ENCODE measurements at places on chromosomes 2 and 18.

DNA sequence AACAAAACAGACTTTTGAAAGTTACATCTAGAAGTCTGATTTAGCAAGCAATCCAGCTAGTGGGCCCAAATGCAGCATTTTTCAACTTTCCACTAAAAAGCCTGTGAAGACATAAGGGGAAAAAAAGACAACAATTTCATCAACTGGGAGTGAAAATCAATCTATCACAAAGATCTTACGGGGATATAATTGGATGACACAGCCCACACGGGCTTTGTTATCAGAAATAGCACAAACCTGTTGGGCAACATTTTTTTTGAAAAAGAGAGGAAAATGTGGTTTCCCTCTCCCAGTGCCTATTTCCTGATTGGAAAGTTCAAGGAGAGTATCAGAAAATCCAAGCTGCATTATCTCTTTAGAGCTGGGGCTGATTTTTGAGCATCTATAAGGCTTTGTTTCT lies 132.7 kb downstream of the EVA1A start:
- no peak for DNase-seq

DNA sequence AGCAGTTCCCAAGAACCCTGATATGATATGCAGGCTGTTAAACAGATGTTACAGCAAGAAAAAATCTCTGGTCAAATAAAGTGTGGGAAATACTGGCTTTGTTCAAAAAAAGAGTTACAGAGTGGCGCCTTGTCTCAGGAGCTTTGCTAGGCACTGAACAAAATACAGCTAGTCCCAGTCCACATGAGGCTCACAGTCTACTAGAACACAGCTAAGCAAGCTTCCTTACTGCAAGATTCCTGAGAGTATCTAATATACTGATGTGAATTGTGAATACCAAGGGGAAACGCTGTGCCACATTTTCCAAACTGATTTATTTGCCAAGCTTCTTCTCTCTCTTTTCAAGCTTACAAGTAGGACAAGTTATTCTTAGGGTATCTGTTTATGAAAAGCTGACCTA lies 188.8 kb upstream of the NABP1 start:
- no peak for DNase-seq

DNA sequence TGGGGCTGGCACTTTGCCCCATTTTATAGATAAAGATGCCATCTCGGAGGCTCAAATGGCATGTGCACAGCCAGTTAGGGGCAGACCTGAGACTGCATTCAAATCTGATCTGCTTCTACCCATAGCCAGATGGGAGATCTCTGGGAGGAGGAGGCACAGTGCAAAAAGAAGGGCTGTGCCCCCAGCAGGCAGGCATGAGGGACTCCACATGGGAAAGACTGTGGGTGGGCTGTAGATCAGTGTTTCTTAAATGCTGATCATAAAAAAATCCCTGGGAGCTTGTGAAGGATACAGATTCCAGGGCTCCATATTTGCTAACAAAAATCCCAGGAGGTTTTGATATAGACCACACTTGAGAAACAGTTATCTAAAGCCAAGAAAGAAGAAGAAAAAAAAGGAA lies 15.2 kb downstream of the PAX8 start:
- DNase-seq: no peak

DNA sequence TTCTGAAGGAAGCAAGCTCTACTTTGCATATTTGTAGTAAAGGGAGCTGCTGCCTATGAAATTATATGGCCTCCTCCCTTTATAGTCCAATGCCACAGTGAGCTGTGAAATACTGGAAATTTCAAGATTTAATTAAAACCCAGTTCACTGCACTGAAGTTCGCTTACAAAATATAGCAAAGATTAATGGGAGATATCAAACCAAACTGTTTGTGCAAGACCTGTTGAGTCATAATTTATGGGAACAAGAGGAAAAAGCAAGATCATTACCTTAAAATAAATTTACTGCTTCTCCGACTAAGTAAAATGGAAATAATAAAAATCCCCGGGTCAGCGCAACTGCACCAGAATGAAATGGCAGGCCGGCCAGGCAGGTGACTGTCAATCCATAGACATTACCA lies 215.5 kb upstream of the RAB6C start:
- DNase-seq: no peak

DNA sequence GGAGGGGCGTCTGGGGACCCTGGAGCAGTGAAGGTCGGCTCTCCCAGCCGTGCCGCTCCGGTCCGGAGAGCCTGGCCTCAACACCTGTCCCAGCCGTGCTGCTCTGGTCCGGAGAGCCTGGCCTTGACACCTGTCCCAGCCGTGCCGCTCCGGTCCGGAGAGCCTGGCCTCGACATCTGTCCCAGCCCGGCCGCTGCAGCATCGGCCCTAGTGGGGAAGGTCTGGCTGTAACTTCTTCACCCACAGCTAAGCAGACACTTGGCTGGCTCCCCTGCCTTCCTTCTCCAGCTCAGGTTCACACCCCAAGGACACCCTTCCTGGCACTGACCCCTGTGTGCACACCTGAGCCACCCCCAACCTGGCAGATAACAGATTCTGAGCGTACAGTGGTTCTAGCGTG lies 4.6 kb downstream of the KCNG2 start:
- no peak for DNase-seq

DNA sequence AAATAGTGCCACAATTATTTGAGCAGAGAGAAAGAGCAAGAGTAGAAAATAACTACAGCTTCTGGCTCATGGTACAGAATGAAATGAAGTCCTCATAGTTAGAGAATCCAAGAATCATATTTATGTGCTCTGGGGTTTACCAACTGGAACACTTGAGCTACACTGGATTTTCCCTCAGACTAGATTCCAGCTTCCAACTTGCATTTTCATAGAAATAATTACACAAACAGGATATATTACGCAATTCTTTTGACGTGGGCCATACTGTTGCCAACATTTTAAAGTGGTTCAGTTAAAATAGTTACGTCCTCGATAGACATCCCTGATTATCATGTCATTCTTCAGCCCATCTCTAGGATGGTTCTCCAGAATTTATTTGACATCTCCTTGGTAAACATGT lies 129.2 kb downstream of the ETAA1 start:
- peak; percentile 15 for DNase-seq

DNA sequence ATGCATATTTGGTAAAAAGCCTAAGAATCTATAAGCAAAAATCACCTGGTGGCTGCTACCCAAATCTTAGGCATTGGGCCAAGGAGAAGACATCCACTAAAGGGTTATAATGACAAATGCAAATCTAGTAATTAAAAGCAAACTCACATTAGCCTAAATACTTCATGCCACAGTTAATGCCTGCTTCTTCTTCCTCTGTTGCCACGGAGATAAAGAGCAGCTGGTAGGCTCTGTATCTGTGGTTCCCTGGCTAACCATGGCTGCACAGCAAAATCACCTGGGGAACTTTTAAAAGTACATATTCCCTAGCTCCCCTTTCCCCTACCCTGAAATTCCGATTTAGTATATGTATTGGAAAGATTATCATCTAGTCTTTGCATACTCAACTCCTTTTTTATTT lies 114.3 kb downstream of the LNPK start:
- no peak for DNase-seq

DNA sequence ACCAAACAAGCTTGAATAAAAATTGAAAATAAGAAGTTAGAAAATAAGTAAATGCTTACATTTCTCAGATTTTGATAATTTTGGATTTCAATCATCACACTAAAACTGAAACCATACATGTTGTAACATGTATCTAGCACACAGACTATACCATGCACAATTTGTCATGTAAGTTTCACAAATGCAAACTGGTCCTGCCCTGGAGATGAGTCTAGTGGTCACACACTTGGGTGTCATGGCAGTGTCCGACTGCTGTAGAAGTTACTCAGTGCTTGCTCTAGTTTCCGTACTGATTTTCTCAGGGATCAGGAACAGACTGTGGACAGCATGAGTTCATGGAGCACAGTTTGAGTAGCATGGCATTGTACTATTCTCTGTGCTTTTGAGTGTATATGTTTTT lies 182.9 kb upstream of the RMP24 start:
- no peak for DNase-seq

GRCh38 chr2:233654501-233654900 lies 17.2 kb upstream of the UGT1A9 start:
- no peak for DNase-seq

DNA sequence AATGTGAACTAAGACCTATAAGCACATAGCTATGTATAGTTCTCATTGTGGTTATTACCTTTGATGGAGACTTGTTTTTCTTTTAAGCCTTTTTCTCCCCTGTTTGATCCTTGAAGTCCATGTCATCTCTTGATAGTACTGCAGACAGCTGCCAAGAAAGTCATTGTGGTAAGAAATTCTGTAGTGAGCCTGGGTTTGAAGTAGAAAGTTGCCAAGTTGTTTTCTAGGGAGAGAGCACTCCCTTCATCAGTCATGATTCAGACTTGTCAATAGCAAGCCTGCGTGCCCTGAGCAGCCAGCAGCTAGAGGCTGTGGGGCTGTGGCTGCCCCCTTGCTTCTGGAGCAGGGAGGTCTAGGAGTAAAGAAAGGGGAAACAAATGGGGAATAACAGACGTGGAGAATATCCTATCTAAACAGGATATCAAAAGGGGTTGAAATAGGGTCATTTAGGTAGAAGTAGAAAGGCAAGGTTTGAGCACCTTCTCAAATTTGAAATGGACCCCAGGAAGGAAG lies 8.4 kb downstream of the SP5 start:
- no peak for DNase-seq

DNA sequence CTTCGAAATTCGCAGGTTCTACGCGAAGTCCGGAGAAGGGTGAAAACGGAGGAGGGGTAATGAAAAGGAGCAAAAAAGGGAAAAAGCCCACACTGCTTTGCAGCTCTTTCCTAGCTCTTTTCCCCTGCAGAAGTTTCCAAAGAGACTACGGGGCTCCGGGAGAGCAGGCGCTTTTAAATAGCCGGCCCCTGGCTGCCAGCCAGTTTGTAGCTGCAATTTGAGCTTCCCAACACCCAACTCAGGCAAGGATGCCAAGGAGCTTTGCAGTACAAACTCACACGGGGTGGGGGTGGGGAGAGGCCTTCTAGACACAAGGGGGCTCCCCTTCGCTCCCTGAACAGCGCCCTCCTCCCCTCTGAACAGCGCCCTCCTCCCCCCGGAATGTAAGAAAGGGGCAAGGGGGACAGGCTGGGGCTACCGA lies at the start of gene IGFBP5:
Gene IGFBP5, minus strand, starts transcription at position 149 of the 421 bp plus-strand sequence. CDS start 774 bp downstream, outside the sequence.
- DNase-seq: peak; percentile 87

- DNase-seq: no peak
Observed at GRCh38 chr2:220451438-220451837, 824.0 kb downstream of the SLC4A3 start.

DNA sequence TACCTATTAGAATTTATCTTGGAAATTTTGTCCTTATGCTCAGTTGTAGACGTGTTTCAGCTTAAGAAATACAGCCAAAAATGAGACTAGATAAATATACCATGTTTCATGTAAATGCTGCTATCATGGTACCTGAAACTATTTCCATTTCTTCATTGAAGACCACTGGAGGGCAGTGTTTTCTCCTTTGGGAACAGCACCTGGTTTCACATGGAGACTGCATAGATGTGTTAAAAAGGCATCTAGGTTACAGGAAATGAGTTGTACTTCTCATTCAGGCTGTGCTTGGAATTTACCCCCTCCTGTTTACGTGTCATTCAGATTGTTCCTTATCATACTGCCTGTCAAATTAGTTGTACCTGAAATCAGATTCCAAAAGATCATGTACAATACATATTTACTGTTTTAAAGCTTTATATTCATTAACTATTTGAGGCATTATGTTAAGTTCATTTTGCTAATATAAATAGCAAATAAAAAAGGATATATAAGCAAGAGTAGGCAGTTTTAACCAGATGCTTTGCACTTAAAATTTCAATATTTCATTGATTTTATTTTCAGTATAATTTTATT lies 57.3 kb upstream of the PSMD14 start:
- no peak for DNase-seq

GRCh38 chr18:77749089-77749488 lies 499.4 kb downstream of the GALR1 start:
- DNase-seq: no peak

GRCh38 chr18:28398471-28398870 lies 221.5 kb upstream of the CDH2 start:
- DNase-seq: no peak

DNA sequence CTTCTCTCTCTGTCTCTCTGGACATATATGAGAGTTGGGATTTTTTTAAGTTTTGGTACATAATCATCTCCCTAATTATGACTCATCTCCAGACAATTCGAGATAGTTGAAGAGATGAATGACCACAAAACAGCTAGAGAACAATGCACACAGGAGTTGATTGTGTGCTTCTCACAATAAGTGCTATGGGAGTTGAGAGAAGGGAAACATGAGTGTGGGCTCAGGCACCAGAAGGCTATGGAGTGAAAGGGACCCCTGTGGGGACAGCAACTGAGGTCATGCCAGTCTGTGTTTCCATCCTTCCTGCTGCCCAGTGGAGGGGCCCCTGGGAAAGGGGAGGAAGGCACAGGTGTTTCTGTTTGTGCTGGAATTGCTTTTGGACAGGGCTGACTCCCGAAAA lies 6.5 kb upstream of the YWHAQ start:
- peak; percentile 30 for DNase-seq

- no peak for DNase-seq
Observed at GRCh38 chr2:181130686-181131085, 150.3 kb downstream of the UBE2E3 start.

- no peak for DNase-seq
Observed at GRCh38 chr2:234747833-234748559, 203.8 kb upstream of the SH3BP4 start.

DNA sequence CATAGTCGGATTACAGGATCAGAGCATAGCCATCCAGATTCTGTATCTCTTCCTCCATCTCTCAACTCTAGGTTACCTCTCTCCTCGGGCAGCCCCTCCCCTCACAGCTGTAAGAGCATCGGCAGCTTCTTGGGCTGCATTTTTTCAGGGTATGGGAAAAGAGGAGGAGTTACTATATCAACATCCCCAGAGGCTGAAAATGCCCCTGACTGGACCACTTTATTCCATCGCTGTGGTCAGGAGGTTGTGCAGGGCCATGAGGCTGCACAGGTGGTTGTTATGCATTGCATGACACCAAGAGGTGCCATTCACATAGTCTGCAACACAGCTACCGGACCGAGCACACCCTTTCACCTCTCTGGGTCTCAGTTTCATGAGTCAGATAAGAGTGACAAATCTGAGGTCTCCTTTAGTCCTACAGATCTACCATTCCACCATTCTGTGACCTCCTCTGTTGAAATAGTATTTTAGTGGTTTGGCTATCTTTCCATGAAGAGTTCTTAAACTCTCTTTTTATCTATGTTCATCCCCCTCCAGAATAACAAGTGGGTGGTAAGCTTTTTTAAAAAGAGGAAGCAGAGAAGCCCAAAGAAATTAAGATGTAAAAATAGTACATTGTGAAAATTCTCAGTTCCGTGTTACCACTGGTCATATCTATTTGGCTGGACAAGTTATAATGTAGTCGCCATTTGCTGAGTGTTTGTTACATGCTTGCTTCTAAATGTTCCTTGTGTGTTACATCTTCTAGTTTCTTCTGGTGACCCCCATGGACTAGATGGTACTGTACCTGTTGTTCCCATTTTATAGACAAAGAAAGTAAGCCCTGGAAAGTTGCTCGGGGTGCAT lies 56.6 kb upstream of the SLC1A4 start:
- DNase-seq: no peak

GRCh38 chr18:55458456-55459203 lies 129.4 kb downstream of the TCF4 start:
- no peak for DNase-seq

All from fibroblast of skin of left biceps (primary cell).